ENCODE measurements at places on chromosomes 1 and 21.
A peak's percentile ranks its signal among the peaks of the same experiment; 100 is the strongest.

DNA sequence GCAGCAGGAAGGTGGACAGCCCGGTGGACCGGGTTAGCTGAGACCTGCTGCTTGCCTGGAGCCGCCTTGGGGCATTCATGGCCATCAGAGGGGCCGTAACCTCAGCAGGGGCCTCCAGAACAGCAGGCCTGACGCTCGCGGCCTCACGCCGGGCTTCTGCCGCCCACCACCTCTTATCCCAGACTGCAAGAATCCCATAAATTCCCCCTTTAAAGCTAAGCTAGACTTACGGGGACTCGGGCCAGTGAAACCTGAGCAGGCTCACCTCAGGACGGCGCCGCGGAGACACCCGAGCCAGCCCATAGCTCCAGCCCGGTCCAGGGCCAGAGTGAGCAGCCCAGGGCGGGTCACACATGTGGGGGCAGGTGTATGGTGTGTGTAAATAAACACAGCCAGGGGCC, 132.3 kb downstream of the GLIS1 start:
- DNase-seq = no peak

GRCh38 chr1:163565166-163565565, 243.4 kb downstream of the NUF2 start:
- no peak for DNase-seq

GRCh38 chr1:175888996-175889395, 145.6 kb upstream of the TNR start:
- DNase-seq = no peak

GRCh38 chr1:158728510-158729225, 8.1 kb upstream of the OR6K3 start:
- no peak for DNase-seq

- DNase-seq = no peak
Observed at GRCh38 chr1:221795380-221795779, 53.5 kb upstream of the DUSP10 start.

GRCh38 chr1:228018961-228019721, 12.3 kb downstream of the WNT3A start:
- no peak for DNase-seq

DNA sequence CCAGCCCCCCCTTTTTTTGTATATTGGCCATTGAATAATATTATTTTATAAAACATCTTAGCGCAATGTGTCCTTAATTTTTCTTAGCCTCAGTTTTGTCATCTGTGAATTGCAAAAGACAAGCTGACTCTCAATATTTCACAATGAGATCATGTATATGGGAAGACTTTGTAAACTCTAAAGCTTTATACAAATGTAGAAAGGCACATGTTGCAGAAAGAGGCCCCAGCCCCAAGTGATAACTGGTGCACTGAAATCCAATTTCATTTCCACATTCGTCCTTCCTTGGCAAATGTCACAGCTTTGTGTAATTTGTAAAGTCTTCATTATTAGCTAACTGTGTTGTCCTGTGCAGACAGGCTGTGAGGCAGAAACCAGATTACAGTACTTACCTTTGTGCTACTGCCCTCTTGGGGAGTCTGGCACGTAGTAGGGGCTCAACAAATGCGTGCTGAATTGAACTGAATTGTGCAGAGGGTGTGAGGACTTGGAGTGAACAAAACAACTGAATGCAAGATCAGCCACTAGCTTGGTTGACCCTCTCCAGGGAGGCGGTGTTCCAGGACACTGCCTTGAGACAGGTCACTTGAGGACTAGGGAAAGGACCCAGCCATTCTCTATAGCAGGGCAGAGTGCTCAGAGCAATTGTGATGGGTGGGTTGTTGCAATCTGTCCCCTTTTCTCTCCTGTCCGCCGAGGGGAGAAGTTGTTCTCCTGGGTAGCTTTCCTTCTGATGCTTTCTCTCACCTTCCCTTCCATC, 74.6 kb downstream of the LMO4 start:
- DNase-seq = no peak

DNA sequence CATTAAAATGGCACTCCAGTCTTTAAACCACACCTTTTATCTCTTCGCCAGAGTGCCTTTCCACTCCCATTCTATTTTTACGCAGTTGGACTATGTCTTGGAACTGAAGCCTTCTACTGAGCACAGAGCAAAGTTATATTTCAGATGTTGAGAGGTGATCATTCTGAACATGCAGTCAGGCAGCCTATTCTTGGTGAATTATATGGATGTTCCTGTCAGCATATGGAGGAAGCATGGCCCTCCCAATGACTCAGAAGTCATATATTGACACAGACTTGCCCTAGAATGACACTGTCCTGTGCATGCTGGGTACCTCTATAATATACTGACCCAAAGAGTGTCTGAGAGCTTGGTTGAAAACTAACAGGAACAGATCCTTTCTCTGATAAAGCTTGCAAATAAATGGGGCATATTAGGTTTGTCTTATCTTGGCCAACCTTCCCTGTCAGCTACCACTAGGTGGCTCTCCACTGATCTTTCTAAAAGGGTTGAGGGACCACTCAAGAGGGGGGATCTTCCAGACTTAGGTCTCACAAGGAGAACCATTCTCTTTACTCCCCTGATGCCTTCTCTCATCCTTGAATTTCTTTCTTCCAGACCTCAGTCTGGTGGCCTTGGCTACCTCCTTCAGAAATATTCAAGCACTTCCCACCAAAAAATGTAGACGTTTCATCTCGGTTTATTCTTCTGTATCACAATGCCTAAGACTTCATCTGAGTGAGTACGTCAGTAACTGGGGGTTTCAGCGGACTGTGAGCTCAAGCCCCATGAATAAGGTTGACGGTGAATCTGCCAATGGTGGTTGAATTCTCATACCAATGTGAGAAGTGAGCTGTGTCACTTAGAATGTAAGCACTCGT, 11.8 kb upstream of the ALG14 start:
- DNase-seq = peak; percentile 46

GRCh38 chr1:36284061-36284460, 22.1 kb upstream of the SH3D21 start:
- DNase-seq = no peak

DNA sequence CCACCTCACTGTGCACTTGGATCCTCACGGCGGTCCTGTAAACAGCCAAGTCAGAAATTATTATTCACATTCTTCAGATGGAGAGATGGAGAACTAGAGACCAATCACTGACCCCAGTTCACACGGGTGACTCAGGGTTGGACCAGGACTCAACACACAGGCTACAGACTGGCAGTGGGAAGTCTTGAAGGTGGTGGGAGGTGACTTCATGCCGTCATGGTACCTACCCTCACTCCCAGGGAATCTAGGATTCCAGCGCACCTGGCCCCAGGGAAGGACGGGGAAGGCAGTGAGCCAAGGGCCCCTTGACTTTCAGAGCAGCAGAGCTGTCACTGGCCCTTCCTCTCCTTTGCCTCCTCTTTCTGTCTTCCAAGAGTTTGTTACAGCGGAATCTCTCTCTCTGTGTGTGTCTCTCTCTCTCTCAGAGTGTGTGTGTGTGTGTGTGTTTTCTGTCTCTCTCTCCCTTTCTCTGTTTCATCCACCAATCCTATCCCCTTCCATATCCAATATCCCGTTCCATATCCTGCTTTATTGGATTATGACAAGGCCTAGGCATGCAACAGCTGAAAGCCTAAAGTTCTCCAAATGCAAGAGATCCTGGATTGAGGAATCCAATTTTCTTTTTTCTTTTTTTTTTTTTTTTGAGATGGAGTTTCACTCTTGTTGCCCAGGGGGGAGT, 11.7 kb downstream of the OPTC start:
- no peak for DNase-seq

DNA sequence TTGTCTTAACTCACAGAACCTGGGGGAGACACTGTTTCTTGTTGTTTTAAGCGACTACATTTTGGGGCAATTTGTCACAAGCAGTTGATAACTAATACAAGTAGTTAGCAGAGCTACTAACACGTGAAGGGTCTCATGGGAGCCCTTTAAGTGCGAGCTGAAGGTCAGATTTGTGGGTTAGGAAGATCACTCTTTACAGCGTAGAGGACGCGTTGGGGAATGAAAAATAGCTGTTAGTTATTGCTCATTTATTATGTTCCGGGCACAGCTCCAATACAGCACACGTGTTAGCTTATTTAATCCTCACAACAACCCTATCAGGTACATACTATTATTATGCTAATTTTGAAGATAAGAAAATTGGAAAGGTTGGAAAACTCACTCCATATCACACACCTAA, 95.9 kb downstream of the ACTL8 start:
- no peak for DNase-seq

GRCh38 chr1:228314658-228315483, 91.8 kb downstream of the TRIM11 start:
- no peak for DNase-seq

GRCh38 chr1:94258873-94259331, 21.5 kb upstream of the ARHGAP29 start:
- DNase-seq = peak; percentile 48

GRCh38 chr1:94805912-94806311, 14.2 kb upstream of the SLC44A3 start:
- peak; percentile 43 for DNase-seq

DNA sequence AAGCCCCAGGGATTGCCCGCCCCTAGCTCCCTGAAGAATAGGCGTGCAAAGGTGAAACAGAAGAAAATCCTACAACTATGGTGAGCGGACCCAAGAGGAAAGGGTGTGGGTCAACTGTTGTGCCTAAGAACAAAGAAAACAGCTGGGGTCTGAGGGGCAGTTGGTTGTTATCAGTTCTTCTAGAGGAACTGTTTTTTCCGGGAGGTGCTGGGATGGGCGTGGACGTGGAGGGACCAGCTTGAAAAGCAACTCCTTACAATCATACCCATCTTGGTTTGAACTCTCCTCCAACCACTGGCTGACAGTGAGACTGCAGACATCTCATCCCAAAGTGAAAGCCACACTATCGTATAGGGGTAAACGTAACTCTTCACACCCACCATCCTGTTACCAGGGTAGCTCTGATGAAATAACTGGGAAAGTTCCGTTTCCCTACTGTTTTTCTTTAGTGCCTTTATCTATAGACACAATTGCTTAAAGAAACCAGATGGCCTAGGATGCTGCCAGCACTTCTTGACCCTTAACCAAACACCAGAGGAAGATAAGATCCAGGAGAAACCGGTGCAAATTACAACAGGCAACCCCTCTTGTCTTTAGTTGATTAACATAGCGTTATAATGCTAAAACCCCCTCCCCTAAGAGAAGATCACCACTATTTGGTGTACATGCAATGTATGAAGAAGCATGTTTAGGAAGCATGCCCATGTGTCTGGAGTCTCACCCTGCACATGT, 25.6 kb upstream of the FAM89A start:
- no peak for DNase-seq

DNA sequence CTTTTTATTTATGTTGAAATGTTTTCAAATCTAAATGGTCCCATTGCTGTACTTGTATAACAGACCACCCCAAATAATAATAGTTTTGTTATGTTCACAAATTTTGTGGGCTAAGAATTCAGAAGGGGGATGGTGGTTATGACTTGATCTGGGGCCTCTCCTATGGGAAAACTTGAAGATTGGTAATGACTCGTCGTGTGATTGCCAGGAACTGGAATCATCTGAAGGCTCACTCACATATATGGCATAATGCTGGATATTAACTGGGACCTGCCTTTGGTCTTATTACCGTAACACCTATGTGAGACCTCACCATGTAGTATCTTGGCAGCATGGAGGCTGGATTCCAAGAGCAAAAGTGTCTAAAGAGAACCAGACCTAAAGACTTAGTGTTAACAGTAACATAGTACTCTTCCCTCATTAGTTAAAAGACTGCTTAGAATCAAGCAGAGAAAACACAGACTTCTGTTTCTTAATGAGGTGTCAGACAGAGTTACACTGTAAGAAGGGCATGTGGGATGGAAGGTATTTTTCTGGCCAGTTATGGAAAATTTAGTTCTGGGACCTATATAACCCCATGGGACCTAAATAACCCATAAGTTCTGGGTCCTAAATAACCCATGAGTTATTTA, 11.9 kb downstream of the LYPLAL1 start:
- DNase-seq = no peak
